ENCODE measurements at places on chromosomes 3 and 15. TPM values are rescaled to one million over a fixed set of nuclear protein-coding genes. Genes with fewer than 3 reads are reported as not detected.

GRCh38 chr3:43411429-43411828 is 125.1 kb downstream of the SNRK start:
- DNase-seq = no peak

The HGD gene
- total RNA-seq = 0.72 TPM

GRCh38 chr3:175590745-175591144 is 731.6 kb downstream of the NAALADL2 start:
- DNase-seq = no peak

GRCh38 chr15:81940467-81941451 is 105.1 kb downstream of the MEX3B start:
- no peak for DNase-seq

The LIPC gene
- not detected for total RNA-seq

- no peak for DNase-seq
Observed at GRCh38 chr3:150956376-150956775, 16.2 kb downstream of the CLRN1 start.

DNA sequence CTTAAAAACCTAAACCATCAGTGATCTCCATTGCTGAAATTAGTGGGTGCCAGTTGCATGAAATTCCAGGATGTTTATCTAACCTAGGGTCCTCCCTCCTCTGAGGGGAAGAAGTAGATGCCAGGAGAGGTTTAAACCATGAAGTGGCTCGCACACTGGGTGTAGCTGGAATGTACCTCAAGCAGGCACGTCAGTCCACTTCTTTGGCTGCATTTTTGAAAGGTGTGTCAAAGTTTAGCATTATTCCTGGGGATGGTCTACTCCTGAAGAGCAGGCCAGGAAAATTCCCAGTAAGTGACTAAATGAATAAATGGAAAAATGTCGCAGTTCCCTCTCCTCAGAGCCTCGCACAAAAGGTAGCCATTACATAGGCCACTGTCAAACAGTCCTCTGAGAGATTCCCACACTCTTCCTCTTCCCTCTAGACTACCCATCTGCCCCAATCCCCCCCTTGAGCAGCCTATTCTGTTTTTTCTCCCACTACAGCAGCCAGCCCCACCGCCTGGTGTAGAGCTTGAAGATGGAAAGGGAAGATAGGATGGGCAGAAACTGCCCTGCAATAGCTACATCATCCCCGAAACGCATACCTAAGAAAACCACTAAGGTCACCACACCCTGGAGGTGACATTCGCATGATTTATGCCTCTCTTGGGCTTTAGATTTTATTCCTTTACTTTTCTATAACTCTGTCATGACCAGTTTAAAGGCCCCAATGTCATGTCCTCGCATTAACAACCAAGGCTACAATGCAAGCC is 655 bp upstream of the TMOD3 start:
- DNase-seq = no peak

The GXYLT2 gene
- total RNA-seq = 1.5 TPM

DNA sequence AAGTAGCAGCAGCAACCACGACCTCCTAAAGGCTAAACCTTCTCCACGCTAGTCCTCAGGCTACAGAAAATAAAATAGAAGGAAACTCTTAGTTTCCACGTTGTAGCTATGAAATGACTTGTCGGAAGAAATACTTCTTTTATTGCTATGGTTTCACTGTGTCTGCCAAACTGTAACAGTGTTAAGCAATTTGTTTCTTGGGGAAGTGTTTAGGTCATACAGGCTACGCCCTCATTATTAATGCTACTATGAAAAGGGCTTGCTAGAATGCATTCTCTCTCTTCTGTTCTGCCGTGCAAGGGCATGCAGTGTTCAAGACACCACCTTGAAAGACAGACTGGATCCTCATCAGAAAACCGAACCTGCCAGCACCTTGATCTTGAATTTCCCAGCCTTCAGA is 462.7 kb downstream of the PLOD2 start:
- DNase-seq = no peak

The BAHD1 gene
- 21.8 TPM for total RNA-seq

DNA sequence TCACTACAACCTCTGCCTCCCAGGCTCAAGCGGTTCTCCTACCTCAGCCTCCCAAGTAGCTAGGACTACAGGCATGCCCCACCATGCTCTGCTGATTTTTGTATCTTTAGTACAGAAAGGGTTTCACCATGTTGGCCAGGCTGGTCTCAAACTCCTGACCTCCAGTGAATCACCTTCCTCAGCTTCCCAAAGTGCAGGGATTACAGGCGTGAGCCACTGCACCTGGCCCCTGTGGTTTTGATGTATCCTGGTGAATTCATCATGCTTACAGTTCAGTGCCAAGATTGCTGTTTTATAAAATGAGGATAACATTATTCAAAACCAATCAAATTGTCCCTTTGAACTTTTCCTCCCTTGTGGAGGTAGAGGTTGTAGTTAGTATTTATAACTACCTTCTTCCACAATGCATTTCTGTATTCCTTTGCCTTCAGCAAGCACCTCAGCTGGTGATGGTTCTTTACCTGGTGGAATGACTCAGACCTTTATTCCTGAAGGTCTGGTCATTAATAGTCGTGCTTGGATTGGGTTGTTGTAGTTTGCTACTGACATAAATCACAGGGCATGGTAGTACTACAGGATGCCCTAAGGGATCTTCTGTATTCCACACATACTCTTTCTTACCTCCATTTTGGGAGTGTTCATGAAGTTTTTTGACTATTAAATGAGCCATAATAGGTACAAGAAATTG is 76.9 kb downstream of the UBP1 start:
- no peak for DNase-seq

The STAB1 gene
- total RNA-seq = 0.46 TPM

GRCh38 chr3:79009861-79010260 is 757.9 kb downstream of the ROBO1 start:
- no peak for DNase-seq

DNA sequence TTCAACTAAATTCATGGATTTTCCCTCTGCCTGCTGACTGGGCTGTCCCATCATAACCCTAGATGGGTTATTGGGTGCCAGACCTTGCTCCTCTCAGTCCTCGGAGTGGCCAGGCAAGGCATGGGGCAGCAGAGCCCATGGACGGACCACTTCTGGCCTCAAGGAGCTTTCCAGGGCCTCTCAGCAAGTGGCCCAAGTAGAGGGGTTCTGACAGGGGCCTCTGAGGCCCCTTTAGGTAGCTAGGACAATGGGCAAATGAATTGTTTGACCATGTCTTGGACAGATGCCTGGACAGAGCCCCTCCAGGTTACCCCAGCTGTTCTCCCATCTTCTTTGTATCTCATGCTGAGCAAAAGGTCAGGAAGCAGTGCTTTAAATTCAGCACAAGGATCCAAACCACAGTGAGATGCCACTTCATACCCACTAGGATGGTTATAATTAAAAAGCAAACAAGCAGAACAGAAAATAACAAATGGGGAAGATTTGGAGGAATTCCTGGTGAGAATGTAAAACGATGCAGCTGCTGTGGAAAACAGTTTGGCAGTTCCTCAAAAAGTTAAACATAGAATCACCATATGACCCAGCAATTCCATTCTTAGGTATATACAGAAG is 61.6 kb downstream of the SPSB4 start:
- DNase-seq = no peak

DNA sequence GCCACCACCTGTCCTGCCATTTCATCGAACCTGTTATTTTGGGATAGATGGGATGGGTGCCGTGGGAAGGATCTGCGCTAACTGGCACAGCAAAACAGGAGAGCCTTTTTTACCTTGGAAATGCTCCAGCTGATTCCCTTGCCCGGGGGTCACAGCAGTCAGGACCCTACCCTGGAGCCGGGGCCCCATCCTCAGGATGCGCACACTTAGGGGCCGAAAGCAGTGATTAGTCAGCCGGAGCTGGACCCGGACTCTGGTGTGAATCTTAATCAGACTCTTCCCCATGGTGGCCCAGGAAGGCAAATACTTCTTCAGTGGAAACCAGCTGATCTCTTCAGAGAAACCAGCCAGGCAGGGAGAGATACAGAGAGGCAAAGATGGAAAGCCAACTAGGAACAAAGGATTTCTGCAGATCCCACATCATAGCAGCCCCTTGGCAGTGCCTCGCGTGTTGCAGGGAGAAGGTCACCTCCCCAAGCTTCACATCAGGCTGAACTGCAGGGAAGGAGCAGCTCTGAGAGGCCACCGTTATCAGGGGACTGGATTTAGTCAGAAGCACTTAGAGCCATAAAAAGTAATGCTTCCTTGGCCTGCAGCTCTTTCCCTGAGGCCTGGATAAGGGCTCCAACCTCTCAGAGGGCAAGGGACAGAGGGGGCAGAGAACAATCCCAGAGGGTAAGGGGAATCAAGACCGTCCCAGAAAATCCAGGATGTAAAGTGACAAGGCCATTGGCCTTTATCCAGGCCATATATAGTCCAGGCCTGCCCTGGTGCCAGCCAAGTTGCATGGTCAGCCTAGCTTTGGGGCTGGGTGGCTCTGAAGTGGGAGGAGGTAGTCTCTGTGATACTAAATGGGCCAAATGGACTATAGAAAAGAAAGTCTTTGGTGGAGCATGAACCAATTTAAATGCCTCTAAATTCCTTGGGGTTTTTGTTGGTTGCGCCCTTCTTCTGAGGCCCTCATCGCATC is 52.9 kb downstream of the WDR76 start:
- no peak for DNase-seq

The LRTM1 gene
- total RNA-seq = not detected

- no peak for DNase-seq
Observed at GRCh38 chr15:65558336-65558735, 28.1 kb downstream of the HACD3 start.

DNA sequence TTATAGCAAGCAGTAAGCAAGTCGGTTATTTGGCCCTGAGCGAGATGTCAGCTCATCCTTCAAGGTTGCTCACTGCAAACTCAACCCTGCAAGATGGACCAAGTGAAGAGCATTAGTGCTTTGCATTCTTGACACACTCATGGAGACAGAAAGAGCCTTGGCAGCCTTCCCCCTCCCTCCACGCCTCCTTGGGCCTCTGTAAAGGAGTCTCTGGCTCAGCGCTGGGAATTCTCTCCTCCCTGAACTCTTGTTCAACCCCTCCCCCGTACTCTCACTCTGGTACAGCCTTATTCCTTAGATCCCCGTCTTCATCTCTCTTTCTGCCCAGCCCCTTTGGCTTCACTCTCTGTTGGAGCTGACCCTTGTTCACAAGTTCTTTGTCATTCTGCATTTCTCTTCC is 2.2 kb upstream of the CX3CR1 start:
- no peak for DNase-seq

The SYNPR gene
- total RNA-seq = not detected

- DNase-seq = no peak
Observed at GRCh38 chr3:100455841-100456550, 36.4 kb upstream of the TMEM45A start.

GRCh38 chr15:30963681-30964080 is 27.7 kb downstream of the MTMR10 start:
- no peak for DNase-seq

GRCh38 chr3:19331931-19332330 is 183.6 kb downstream of the KCNH8 start:
- DNase-seq = no peak

DNA sequence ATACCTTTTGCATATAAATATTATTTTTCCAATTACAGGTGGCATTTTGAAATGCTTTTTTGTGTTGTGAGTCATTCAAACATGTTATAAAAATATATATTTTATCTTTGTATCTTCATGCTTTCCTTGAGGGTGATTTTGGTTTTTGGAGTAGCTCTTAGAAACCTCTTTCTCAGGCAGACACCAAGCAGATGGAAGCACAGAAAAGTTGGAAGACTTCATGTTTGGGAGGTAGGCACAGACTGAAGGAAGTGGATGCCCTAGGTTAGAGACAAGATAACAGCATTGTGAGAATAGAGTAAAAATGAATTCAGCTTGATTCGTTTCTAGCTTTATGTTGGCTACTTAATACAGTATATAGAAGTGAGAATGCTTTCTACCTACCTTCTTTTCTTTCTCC is 338.3 kb downstream of the NLGN1 start:
- no peak for DNase-seq

GRCh38 chr3:159260049-159260662 is 458.3 kb downstream of the MFSD1 start:
- no peak for DNase-seq

The ISY1 gene
- total RNA-seq = 38.6 TPM

The UBP1 gene
- 58.5 TPM for total RNA-seq

The HIGD2B gene
- total RNA-seq = 0.24 TPM

- DNase-seq = no peak
Observed at GRCh38 chr3:194138732-194139070, 2.8 kb downstream of the HES1 start.

DNA sequence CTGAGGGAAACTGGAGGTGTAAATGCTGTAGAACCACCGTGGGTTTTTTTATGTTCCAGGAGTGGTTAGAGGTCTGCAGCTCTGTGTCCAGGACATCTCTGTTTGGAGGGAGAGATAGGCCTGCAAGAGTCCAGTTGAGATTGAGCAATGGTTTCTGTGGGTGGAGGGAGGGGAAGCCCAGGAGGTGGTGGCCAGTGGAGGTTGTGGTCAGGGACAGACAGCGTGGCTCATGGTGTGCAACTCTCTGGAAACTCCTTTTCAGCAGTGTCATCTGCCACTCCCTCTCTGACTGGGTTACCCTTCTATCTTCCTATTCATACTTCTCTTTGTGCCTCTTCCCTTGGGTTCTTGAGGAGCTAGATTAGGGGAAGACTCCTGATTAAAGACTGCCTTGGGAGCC is 9.6 kb downstream of the XCR1 start:
- DNase-seq = no peak

GRCh38 chr15:74442063-74442462 is 8.3 kb upstream of the SEMA7A start:
- DNase-seq = no peak

The KCNH8 gene
- total RNA-seq = 0.11 TPM

The ZNF654 gene
- total RNA-seq = 12.1 TPM

The EFL1 gene
- 23.1 TPM for total RNA-seq

The CHDH gene
- total RNA-seq = 8.3 TPM

- DNase-seq = no peak
Observed at GRCh38 chr3:71997066-71997653, 212.2 kb upstream of the PROK2 start.

GRCh38 chr3:151724576-151725562 is 8.9 kb upstream of the AADACL2 start:
- no peak for DNase-seq

The PAK6 gene
- 0.77 TPM for total RNA-seq

- DNase-seq = no peak
Observed at GRCh38 chr3:153397794-153398193, 235.8 kb downstream of the RAP2B start.

DNA sequence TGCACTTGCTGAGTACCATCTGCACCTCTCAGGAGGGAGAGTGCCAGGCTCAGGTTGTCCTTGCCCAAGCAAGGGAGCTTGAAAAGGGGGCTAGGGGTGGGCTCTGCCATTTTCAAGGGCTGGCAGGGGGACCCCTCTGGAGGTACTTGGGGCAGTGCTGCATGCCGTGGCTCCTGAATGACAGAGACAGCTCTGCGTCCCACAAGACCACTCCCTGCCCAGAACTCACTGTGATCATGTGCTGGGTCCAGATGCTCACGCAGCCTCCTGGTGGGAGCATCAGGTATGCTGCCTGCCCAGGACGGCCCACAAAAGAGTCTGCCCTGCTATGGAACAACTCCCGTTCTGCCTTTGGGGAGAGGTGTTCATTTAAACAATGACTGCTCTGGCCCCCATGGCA is 165.2 kb downstream of the GOLGA6L4 start:
- DNase-seq = no peak

The B4GALT4 gene
- 12.4 TPM for total RNA-seq
